RKO (cell line): ENCODE measurements at places on chromosomes 5 and 9.

GRCh38 chr9:136656183-136656738 lies 6.5 kb upstream of the EGFL7 start:
- DNase-seq, result no peak

GRCh38 chr5:154521756-154522155 lies 43.7 kb upstream of the HAND1 start:
- no peak for DNase-seq

- DNase-seq, result no peak
Observed at GRCh38 chr5:16687898-16688297, 71.1 kb upstream of the RETREG1 start.

GRCh38 chr9:93183663-93184431 lies at the start of gene WNK2:
Gene WNK2, plus strand, starts transcription at chr9:93184139. Its CDS starts 791 bp downstream, at chr9:93184930.
- DNase-seq, result peak; percentile 34

GRCh38 chr5:122967085-122967484 lies 69.4 kb downstream of the PPIC start:
- no peak for DNase-seq

- DNase-seq, result no peak
Observed at GRCh38 chr5:926417-927171, 33.9 kb downstream of the TRIP13 start.

GRCh38 chr9:2559192-2560152 lies 62.1 kb upstream of the VLDLR start:
- no peak for DNase-seq
